ENCODE measurements at places on chromosomes 6 and 20.
A peak's percentile ranks its signal among the peaks of the same experiment; 100 is the strongest.

DNA sequence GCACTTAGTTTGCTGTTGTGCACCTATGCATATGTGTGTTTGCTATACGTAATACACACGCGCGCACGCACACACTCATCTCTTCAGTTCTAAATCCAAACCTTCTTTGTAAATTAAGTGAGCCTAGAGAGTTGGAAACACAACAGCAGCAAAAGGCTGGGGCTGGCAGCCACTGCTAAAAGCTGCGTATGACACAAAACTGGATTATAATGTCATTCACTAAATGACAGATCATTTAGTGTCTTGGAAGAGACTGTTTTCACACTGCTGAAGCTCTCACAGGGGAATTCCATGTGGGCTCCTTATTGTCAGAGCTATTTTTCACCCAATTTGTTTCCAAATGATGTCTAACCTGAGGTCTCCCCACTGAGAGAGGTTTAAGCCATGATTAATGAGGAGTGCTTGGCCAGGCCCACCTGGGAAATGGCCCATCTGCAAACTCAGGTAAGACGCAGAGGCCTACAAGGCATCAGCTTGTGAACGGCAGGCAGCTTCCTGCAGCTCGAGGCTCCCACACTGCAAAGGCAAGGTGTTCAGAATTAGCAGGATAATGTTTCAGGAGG is 94.2 kb downstream of the OLIG3 start:
- no peak for DNase-seq

DNA sequence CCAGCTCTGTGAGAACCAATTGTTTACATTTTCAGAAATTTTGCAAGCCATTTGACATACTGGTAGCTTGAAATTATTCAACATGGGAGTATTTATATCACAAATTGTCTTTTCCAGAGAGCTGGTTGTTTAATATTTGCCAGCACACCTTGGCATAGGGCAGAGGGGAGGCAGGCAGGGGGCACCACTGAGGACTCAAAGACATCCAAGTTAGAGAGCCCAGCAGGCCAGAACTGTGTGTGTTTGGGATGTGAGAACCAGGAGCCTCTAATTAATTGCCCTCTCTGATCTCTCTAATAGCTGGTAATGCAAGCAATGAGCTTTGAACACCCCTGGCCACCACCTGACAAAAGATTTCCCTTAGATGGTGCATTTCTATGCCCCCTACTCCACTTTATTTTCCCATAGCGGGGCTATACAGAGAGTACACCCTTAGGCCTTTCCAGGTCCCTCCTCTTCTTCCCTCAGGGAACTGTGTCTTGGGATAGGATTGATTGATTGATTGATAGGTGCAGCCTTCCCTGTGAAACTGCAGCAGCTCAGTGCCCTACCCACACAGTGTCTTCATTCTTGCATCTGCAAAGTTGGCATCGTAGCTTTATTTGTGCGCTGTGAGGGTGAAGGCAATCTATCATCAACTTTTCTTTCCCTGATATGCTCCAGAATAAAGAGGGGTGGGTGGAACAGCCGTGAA is 29.2 kb downstream of the MOCS1 start:
- DNase-seq, result no peak

GRCh38 chr6:13327691-13328075 is 654 bp downstream of the TBC1D7 start:
- DNase-seq, result peak; percentile 57

- no peak for DNase-seq
Measured at GRCh38 chr6:105397987-105398386, 4.9 kb downstream of the PREP start.

GRCh38 chr20:47814632-47815415 is 29.5 kb upstream of the SULF2 start:
- no peak for DNase-seq

DNA sequence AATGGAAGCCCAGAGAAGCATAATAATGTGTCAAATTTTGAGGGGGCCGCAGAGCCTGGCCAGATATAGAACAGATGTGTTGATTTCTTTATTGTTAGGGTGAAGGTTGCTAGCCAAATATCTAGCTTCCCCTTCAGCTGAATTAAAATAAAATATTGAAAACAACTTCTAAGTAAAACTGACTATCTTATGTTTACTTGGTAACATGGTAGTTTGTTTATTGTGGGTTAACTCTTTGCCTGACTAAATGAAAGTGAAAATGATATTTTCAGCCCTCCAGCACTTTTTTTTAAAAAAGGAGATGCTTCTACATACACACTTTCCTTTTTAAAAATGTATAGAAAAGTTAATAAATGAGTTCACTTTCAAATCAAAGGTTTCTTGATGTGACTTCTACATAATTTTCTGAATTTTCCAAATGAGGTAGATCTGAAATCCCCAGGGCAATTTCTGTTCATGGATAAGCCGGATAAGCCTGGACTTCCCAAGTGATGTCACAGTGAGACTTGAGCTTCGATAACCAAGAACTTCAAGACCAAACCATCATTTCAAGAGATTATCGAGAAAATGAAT is 172.1 kb upstream of the OLIG3 start:
- no peak for DNase-seq

Data from RKO (cell line).